ENCODE measurements at places on chromosomes 7 and 10. TPM values are rescaled to one million over a fixed set of nuclear protein-coding genes. Genes with fewer than 3 reads are reported as not detected.

- DNase-seq, result no peak
Measured at GRCh38 chr7:141624763-141625162, 73.6 kb downstream of the AGK start.

DNA sequence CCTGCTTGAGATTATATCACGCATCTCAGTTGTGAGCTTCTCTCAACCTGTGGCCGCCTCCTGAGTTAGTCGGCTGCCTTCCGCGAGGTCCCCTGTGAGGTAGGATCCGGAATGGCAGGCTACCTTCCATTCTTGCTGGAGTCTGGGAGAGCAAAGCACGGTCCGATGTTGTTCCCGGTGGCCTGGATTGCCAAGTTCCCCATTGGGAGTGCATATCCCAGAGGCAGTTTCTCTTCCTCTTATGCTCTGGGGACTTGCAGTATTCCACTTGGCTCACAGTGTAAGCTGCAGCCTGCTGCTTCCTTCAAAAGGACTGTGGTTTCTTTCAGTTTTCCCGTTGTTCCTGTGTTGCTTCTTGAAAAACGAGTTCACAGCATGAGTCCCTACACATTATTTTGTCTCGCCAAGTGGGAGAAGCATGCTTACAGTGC, 225.4 kb upstream of the ZWINT start:
- no peak for DNase-seq

The TET1 gene
- total RNA-seq, result 5.7 TPM

DNA sequence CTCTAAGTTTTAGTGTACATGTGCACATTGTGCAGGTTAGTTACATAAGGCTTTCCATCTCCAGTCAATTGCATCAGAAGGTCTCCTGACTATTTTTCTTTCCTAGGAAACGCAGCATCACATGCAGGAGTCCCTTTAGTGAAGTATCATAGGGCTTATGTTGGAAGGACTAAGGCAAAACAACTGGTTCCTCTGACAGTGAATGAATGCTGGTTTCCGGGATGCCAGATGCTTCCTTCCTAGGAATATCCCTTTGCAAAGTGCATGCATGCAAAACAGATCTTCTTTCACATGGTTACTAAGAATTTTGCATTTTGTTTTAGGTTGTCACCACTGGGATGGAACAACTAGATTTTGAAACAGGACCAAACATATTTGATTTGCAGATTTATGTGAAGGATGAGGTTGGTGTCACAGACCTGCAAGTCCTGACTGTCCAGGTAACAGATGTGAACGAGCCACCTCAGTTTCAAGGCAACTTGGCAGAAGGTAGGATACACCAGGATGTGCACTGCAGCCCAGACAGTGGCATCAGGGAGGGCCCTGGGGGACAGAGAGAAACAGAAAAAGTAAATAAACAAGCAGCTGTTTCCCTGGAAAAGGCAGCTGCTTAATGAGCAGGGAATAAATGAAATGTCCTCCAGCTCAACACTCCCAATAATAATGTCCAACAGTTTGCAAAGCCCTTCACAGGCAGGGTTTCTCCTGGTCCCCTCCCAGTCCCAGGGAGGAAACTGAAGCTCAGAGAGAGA, 17.8 kb downstream of the CDHR3 start:
- DNase-seq, result no peak

- no peak for DNase-seq
Measured at GRCh38 chr10:62459072-62459471, 84.9 kb downstream of the ZNF365 start.

GRCh38 chr7:101200862-101201599, at the start of gene MOGAT3:
Gene MOGAT3 (minus strand): TSS chr7:101201036. CDS start chr7:101200854, 182 bp downstream.
- no peak for DNase-seq

The FBXL13 gene
- total RNA-seq, result 0.55 TPM

- no peak for DNase-seq
Measured at GRCh38 chr10:70537398-70538194, 59.0 kb downstream of the PALD1 start.

GRCh38 chr10:24716295-24716694, 7.4 kb downstream of the ARHGAP21 start:
- DNase-seq, result no peak

GRCh38 chr10:71840177-71840957, 10.7 kb downstream of the PSAP start:
- DNase-seq, result no peak

DNA sequence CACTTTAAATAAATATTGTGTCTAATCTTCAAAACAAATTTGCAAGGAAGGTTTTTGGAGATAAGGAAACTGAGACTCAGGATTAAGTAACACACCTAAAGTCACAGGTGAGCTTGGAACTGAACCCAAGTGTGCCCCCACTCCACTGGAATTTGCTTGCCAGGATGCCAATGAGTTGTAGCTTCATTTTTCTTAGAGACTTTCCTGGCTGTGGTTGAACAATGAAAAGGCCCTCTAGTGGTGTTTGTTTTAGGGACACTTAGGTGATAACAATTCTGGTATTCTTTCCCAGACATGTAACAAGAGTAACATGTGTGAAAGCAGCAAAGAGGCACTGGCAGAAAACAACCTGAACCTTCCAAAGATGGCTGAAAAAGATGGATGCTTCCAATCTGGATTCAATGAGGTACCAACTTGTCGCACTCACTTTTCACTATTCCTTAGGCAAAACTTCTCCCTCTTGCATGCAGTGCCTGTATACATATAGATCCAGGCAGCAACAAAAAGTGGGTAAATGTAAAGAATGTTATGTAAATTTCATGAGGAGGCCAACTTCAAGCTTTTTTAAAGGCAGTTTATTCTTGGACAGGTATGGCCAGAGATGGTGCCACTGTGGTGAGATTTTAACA, 1.5 kb downstream of the IL6 start:
- DNase-seq, result no peak

- no peak for DNase-seq
Measured at GRCh38 chr7:35785250-35785649, 15.6 kb upstream of the SEPTIN7 start.

DNA sequence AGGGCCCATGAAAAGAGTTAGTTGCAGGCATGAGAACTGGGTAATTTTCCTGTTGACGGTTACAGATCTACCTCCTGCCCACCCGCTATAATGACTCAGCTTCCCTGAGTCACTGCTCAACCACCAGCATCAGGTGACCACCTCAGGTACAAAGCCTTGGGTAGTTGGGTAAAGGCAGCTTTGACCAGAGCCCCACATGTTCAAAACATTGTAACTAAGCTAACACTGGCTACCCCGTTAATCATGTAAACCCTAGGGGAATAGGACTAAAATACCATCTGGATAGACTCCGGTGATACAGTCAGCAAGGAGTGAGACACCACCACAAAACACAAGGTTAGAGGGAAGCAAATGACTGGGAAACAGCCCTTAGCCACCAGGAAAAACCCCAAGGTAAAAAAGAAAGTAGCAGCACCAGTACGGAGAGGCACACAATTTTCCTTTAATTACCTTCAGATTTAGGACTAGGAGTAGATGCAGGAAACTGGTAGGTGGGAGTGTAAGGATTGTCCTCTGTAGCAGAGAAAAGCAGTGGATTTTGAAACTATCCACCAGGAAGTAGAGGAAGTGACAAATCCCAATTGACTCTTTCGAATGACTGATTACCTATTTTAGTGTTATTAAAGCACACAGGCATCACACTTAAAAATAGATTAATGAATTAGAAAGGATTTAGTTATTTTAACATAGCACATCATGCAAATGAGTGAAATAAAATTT, 103.5 kb upstream of the PDLIM1 start:
- DNase-seq, result no peak

DNA sequence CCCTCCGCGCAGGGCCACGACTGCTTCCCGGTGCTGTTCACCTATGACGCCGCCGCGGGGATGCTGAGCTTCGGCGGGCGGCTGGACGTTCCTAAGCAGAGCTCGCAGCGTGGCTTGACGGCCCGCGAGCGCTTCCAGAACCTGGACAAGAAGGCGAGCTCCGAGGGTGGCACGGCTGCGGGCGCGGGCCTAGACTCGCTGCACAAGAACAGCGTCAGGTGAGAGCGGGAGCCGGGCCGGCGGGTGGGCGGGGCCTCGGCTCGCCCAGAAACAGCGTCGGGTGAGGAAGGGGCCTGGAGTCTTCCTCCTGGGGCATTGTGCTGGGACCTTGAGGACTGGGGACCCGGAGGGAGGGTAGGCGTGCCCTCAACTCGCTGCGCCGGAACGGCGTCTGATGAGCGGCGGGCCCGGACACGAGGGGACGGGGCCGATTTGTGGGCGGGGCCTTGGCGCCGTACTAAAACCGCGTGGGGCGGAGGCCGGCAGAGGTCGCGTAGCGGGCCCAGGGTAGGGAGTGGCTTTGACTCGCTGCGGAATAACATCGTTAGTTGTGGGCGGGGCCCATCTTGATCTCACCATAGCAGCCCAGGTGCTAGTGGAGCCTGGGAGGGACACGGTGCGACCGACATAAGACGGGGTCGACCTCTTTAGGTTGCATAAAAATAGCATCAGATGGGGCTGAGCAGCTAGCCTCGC, 15.6 kb downstream of the PDAP1 start:
- no peak for DNase-seq

DNA sequence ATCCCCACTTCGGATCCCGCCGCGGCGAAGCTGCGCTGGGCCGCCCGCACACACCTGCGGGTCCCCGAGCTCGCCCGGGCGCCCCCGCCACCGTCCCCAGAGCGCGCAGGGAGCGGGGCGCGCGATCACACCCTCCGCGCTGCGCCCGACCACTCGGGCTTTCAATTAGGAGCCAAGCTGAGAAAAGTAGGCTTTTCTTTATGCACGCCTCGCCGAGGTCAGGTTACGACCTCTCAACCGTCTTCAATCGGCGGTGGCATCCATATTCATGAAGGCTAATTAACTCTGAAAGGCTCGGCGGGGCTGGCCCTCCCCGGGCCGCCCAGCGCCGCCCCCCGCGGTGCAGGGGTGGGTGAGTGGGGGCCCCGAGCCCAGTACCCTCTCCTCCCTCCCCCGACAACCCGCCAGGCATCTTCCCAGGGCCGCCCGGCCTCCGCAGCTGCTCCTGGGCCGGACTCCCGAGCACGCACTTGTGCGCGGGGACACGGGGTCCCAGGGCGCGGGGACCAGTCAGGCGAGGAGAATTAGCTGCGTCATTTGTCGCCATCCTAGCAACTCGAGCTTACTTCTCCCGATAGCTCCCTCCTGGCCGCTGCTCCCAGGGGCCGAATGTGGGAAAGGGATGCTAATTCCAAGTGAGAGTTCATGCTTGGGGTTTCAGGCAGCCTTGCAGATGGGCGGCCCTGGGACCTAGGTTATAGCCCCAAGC, 155.5 kb upstream of the LYZL2 start:
- DNase-seq, result no peak

DNA sequence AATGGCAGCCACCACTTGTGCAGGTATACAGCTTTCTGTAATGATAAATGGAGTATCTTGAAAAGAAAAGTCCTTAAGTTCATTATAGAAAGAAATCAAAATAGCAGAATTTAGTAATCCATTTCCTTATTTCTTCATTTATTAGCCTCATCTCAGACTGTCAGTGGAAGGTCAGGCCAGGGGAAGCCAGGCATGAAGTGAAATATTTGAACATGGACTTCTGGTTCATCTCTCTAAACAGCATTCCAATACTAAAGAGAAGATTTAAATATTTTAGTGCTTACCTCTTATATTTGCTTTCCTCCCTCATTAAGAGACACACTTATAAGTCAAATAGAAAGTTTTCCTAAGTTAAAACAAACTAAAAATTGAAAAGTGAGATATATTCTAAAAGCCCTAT, 26.8 kb downstream of the TRDMT1 start:
- DNase-seq, result no peak

The PLXNA4 gene
- total RNA-seq, result 133 TPM

DNA sequence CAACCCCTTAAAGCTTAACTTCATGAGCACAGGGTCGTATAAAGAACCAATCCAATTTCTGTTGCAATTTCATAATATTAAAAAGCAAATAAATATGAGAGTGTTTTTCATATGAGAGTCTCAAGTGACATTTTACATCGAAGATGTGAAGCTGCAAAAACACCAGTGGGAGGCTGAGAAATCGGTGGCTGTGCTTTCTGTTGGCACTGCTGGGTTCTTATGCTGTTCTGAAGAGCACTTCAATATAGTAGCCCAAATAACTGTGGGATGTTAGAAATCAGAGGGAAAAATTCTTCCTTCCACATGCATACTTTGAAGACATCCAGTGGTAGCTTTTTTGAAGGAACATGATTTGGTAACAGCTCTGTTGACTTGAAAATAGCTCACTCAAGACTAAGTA, 245.8 kb downstream of the ARHGAP21 start:
- no peak for DNase-seq

DNA sequence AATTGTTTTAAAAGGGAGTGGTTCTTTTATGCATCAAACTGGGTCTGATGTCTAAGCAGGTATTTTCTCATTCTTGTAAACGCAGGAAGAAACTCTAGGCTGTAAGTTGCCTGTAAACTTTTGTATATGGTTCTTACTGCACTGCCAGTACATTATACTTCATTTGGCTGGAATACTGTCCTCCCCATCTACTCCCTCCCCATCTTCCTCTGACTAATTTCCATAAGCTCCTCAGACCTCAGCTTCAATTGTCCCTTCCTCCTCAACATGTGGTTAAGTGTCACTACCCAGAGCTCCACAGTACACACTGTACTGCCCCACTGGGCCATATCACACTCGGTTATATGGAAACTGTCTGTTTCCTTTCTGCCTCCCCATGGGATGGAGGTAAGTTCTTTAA, 161.4 kb upstream of the MDFIC start:
- no peak for DNase-seq

DNA sequence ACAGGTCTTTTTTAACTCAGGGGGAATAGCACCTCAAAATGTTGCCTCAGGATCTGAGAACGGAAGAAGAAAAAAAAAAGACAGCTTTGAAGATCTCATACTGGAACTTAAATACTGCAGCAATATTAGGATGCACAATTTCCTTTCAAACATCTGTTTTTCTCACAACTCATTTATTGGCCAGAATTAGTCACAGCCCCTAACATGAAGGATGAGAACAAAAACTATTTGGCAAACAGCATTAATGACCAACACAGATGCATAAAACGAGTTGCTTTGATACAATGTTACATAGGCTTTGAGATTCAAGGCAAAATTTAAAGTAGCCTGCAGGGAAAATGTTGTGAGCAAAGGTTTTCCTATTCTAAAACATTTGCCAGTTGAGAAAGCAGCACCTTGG, 36.5 kb downstream of the JMJD1C start:
- no peak for DNase-seq

- DNase-seq, result peak; percentile 96
Measured at GRCh38 chr10:102225646-102226541, at the start of gene ELOVL3. Gene ELOVL3 (plus strand): TSS chr10:102226299. CDS start chr10:102226549, 250 bp downstream.

DNA sequence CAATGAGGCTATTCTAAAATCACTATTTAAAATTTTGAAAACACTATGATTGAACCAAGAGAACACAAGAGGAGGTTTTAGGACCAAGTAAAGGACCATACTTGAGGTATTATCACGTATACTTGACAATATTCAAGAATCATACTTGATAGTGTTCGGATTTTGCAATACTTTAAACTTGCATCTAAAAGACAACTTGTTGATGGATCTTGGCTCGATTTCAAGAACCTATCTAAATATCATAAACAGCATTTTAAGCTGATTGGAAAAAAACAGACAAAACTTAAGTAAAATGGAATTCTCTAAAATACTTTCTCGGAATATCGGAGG, 1.3 kb downstream of the NAMPT start:
- DNase-seq, result no peak

The TMEM248 gene
- total RNA-seq, result 84.8 TPM

DNA sequence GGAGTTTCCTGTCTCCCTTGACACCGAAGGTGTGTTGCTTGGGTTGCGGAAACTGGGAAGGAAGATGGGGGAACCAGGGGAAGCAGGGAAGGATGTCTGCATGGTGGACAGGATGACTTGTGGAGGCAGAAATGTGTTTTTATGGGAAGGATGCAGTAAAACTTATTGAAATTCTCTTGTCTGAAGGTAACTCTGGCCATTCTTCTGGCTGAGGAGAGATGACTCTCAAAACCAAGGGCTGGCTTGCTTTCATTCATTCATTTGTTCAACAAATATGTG, 1.5 kb downstream of the UBTD1 start:
- no peak for DNase-seq

The ATAD1 gene
- total RNA-seq, result 49.9 TPM

Measured in mesenteric fat pad (tissue), 1 donor.